ENCODE measurements at places on chromosomes 7 and 10.

GRCh38 chr7:3349126-3349525 lies 48.1 kb downstream of the SDK1 start:
- no peak for DNase-seq

GRCh38 chr10:125284875-125285597 lies 124.7 kb upstream of the CTBP2 start:
- no peak for DNase-seq

- no peak for DNase-seq
Measured at GRCh38 chr7:152967958-152968357, 208.4 kb downstream of the ACTR3B start.

DNA sequence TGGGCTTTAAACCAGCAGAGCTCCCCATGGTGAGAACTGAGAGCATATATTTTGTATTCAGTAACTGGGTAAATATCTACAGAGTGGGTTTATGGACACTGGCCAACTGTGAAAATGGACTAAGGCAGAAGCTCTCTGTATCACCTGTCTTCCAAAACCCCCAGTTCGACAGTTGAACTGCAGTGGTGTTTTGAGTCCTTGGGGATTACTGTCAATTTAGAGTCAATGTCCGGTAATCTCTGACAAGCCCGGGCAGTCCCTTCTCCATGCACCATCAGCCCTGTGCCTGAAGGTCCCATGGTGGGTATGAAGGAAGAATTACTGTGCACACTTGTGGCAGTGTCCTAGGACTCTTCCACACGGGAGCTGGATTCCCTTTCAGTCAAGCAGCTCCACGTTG lies 235.0 kb downstream of the CCSER2 start:
- DNase-seq, result peak; percentile 82

GRCh38 chr10:123398756-123399155 lies 244.6 kb downstream of the BUB3 start:
- DNase-seq, result no peak

GRCh38 chr10:4475827-4476490 lies 350.0 kb upstream of the AKR1E2 start:
- no peak for DNase-seq

GRCh38 chr7:50631639-50632038 lies 66.4 kb upstream of the DDC start:
- no peak for DNase-seq

DNA sequence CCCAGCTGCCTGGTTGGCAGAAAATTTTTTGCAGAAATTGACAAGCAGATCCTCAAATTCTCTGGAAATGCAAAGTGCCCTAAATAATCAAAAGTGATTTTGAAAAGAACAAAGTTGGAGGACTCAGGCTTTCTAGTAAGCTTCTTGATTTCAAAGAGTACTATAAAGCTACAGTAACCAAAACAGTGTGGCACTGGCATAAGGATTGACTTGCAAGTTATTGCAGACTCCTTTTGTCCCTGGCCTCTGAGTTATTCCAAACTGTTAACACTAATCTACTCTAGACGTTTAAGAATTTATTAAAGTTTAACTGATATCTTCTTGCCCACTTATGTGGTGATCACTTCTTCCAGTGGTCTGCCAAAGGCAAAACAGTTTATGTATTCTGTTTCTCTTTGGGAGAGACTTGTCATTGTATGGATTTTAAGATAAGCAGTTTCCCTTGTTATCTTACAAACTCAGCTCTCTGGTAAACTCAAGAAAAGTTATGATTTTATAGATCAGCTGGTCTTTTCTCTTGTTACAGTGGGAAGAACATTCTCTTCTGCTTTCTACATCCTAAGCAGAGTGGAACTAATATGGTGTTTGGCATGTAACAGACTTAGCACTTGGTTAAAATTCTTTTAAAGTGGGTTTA lies 41.4 kb downstream of the LOXL4 start:
- no peak for DNase-seq

DNA sequence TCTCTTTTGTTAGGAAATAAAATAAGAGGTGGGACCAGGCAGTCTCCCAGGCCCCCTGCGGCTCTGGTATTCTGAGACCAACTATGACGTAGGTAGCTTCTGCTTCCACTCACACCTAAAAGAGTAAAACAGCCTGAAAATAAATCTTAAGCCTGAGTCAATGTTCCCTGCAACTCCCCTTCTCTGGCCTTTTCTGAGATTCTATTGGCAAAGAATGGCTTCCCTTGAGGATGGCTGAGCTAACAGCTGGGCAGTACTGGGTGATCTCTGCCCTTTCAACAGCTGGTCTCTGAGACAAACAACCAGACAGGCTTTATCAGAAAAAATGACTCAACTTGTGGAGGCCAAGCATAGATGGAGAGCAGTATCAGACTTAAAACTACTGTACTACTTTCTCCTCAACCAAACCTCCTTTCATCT lies 58.7 kb downstream of the CREB3L2 start:
- no peak for DNase-seq

DNA sequence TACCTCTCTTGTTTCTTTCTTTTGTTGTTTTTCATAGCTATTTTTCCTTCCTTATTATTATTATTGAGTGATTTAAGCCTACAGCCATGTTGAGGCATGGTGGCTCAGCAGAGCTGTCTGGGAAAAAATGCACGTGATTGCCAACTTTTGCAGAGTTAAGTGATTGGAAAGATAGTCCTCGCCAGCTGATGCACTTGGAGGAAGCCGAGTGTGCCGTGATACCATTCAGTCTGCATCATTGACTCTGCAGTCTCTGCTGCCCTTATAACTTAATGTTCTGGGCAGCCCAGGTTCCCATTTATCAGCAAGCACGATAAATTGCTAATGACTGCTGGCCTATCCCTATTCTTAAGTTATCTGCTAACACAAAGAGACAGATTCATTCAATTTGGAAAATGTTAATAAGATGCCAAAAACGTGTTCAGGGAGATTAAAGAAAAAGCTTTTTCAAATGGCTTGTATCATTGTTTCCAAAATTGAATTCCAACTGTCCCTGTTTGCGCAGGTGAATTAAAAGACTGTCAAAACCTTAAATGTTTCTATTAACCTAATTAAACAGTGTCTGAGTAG lies 232.9 kb upstream of the NPY start:
- DNase-seq, result no peak

DNA sequence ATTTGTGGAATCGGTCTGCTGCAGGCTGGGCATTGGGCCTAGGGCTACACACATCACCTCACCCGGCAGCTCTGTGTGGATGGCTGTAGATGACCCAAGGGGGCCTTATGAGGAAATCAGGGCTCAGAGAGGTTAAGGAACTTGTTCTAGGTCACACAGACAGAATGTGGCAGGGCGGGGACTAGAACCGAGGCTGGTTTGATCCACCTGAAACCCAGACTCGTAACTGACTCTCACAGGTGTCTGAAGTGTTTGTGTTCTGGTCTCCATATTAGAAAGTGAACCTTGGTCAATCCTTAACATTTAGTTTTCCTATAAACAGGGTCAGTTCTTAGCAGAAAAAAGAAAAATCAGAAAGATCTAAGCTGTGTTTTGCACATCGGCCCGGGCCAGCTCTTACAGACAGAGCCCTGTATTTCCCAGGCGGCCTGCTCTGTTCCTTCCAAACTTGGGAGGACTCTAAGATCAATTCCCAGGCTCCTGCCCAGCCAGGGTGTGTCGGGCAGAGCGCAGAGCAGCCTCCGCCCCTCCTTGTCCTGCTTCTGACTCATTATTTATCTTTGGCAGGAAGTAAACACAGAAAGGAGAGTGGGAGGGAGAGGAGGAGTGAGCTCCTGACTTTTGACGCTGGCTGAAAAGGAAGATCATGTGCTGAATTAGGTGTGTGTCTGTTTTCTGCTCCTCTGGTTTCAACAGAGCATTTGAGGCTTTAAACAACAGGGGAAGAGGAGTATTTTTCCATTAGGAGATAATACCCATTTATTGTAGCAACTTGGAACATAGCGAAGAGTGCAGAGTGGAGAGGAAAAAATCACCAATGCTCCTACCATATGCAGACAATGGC lies 74.1 kb downstream of the TACC2 start:
- DNase-seq, result peak; percentile 7

DNA sequence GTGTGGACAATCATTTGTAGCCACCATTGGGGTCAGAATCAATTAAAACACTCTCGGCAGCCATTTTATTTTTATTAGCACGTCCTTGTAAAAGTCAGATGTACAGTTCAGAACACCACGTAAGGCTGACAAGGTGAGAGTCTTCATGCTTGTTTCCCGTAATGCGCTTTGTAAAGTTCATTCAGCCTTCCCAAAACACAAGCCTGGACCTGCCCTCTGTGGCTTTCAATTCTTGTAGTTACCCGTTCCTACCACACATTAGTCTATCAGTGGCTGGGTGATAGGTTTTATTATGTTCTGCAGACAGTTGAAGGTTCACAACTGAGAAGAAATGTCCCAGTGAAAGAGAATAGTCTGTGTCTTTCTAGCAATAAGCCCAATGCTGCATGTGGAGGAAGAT lies 35.4 kb downstream of the GAD2 start:
- DNase-seq, result no peak

DNA sequence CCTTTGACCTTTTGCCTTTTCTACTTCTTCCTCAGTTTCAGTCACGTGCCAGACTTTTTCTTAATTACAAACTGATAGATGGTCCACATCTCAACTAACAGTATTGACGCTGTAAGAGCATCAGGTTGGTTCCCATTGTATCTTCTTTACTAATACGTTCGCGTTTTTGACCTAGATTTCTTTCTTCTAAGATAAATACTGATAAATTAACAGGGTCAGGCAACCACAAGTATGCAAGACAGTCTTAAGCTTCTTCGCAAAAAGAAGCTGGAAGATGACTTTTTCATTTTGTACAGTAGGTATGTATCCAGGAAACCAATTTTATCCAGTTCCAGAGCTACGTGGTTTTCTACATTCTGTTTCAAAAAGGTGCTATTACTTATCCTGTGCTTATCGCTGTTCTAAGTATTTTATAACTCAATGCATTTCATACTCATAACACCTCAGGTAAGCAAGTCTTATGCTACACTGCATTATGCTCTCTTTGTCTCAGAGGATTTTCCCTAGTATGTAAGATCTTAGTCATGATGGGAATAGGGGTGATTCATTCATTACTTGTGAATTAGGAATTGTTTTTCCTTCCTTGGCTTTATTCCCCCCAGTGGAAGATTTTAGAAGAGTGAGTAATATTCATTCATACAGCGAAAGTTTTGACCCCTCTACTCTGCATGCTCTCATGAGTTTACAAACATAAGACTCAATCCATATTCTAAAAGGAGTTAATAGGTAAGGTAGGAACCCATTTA lies 955 bp downstream of the DUS4L start:
- no peak for DNase-seq

GRCh38 chr7:157757211-157757610 lies 420.4 kb downstream of the DNAJB6 start:
- DNase-seq, result no peak

- peak; percentile 83 for DNase-seq
Measured at GRCh38 chr7:85041605-85042216, 145.1 kb downstream of the SEMA3D start.

DNA sequence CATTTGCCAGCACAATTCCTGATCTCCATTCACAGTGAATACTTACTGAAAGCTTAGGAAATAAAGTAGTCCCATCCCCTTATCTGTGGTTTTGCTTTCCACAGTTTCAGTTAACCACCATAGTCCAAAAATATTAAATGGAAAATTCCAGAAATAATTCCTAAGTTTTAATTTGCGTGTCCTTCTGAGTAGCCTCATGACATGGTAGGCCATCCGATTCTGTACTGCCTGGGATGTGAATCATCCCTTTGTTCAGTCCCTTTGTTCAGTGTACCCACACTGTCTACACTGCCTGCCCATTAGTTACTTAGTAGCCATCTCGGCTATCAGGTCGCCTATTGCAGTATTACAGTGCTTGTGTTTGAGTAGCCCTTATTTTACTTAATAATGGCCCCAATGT lies 14.2 kb downstream of the RAB11FIP2 start:
- DNase-seq, result no peak

DNA sequence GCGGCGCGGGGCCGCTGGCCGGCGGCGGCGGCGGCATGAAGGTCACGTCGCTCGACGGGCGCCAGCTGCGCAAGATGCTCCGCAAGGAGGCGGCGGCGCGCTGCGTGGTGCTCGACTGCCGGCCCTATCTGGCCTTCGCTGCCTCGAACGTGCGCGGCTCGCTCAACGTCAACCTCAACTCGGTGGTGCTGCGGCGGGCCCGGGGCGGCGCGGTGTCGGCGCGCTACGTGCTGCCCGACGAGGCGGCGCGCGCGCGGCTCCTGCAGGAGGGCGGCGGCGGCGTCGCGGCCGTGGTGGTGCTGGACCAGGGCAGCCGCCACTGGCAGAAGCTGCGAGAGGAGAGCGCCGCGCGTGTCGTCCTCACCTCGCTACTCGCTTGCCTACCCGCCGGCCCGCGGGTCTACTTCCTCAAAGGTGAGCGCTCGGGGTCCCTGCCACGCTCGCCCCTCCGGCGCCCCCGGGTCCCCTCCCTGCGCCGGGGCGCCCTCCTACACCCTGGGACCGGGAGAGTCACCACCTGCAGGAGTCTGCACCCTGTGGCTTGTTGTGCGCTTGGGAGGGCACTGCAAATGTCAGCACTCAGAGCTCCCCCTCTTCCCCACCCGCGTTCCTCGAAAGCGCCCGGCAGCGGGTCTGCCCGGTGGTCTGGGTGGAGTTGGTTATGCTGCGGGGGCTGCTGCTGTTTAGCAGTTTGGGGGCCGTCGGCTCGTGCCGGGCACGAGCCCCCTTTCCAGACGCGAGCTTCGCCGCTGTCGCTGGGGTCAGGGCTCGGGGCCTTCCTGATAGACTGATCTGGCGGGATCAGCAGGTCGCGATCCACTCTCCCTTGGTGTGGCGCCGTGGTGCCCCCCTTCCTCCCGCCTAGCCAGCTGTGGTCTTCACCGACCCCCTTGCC lies 627 bp downstream of the DUSP5 start:
- peak; percentile 20 for DNase-seq

- no peak for DNase-seq
Measured at GRCh38 chr10:112374724-112375541, 1.0 kb downstream of the ACSL5 start.

DNA sequence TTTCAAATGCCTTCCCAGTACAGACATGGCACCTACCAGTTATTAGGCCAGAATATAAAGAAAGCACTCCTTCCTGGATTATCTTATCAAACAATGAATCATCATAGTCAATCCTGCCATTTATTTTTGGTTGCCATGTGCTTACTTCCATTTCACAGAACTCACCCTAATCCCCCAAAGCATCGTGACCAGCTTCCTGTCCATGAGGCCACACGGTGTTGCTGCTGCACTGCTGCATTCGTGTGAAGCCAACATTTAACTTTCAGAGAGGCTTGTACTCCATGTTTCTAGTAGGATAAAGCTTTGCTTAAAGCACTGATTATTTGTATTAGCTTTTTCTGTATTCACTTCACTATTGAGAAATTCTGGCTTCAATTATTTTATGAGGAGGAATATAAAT lies 14.4 kb downstream of the COL28A1 start:
- DNase-seq, result peak; percentile 42

All from NCI-H1092 treated with DMSO at 0.1 percent for 48 hours (cell line).